ENCODE measurements at places on chromosomes 2 and 18.
A peak's percentile ranks its signal among the peaks of the same experiment; 100 is the strongest.

GRCh38 chr2:2843969-2844548, 513.0 kb upstream of the MYT1L start:
- DNase-seq = peak; percentile 71

DNA sequence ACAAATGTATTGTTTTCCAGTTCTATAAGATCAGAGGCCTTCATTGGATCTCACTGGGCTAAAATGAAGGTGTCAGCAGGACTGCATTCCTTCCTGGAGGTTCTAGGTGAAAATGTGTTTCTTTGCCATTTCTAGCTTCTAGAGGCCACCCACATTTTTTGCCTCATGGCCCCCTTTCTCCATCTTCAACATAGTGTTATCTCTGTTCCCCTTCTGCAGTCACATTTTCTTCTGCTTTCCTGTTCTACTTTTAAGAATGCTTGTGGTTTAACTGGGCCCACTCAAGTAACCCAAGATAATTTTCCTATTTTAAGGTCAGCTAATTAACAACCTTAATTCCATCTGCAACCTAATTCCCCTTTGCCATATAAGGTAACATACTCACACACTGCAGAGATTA, 36.1 kb downstream of the METTL21A start:
- no peak for DNase-seq

DNA sequence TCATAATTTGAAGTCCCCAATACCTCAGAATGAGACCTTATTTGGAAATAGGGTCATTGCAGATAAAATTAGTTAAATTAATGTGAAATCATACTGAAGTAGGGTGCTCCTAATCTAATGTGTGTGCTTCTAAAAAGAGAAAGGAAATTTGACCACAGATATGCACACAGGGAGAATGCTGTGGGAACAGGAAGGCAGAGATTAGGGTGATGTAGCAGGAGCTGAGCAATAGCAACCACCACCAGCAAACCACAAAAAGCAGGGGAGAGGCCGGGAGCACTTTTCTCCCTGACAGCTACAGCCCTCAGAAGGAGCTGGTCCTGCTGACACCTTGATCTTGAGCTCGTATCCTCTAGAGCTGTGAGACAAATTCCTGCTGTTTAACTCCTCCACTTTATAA, 24.6 kb upstream of the SCG2 start:
- DNase-seq = no peak

- no peak for DNase-seq
Measured at GRCh38 chr18:79558933-79559416, 120.6 kb upstream of the CTDP1 start.
